ENCODE measurements at places on chromosomes 1 and 21. TPM values are rescaled to one million over a fixed set of nuclear protein-coding genes. Genes with fewer than 3 reads are reported as not detected.

DNA sequence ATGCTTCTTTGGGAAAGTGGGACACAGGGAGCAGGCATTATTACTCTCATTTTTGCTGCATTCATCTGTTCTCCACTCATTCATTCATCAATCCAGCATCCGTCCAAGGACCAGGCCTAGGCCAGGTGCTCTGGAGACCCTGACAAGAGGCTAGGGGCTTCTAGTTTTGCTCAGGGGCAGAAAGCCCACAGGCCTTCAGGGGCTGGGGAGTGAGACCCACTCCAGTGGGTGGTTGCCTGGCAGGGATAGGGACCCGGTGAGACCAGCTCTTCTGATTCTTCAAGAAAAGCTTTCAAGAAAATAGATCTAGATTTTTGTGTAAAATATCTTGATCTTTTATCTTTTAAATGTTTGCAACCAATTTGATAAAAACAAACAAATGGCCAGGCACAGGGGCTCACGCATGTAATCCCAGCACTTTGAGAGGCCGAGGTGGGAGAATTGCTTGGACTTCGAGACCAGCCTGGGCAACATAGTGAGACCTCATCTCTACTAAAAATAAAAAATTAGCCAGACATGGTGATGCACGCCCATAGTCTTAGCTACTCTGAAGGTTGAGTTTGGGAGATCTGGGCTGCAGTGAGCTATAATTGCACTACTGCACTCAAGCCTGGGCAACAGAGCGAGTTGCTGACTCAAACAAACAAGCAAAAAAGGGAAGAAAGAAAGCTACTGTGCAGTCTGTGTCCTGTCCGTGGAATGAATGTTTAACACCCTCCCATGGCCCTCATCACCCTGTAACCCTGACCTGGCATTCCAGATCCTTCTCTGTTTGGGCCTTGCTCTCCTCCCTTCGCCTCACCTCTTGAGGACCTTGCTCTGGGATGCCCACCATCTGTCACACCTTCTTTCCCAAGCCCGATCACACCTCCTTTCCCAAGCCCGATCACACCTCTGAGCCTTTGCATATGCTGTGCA is 17.3 kb upstream of the LRP8 start:
- peak; percentile 28 for DNase-seq

GRCh38 chr1:205588636-205589035 is 43.2 kb downstream of the ELK4 start:
- DNase-seq: no peak

- no peak for DNase-seq
Measured at GRCh38 chr1:211127166-211127565, 6.8 kb downstream of the KCNH1 start.

GRCh38 chr1:198167436-198167934 is 10.7 kb downstream of the NEK7 start:
- no peak for DNase-seq

GRCh38 chr1:245657371-245657770 is 502.6 kb downstream of the KIF26B start:
- DNase-seq: no peak

DNA sequence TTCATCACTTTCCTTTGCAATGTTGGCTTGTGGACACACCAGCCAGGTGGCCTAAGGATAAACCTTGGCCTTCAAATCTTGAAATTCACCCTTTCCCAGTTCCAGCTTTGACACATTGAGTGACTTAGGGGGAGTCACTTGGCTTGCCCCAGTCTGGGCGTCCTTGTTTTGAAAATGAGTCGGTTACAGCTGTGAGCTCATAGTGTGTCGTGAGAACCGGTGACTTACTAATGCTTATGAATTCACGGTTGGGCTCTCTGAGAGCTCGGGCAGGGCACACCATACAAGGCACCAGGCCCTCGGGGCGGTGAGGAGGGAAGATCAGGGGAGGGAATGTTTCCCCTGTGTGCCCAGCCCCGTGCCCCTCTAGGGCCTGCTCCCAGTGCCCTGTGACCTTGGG is 126.9 kb upstream of the TMPRSS2 start:
- DNase-seq: no peak

DNA sequence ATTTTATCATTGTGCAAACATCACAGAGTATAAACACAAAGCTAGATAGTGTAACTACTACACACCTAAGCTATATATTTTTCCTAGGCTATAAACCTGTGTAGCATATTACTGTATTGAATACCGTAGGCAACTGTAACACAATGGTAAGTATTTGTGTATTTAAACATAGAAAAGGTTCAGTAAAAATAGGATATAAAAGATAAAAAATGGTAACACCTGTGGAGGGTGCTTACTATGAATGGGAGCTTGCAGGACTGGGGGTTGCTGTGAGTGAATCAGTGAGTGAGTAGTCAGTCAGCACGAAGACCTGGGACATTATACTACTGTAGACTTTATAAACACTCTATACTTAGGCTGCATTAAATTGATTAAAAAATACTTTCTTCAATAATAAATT is 4.1 kb downstream of the DTL start:
- DNase-seq: no peak

DNA sequence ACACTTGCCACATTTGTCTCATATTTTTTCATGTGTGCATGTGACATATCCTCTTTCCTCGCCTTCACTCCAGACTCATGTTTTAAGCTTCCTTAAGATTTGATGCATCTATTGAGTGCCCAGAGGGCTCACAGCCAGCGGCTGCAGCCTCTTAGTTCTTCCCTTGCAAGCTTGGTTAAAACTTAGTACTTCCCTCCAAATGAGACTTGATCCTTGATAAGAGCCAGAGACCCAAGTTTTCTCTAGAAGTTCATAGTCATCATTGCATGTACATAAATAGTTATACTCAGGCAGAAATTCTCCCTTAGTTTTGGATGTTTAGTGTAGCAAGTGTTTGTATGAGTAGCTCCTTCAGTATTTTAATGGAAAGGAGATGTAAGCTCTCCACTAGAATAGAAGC is 337.6 kb upstream of the B3GALT2 start:
- no peak for DNase-seq

GRCh38 chr1:234603221-234604204 is 6.5 kb downstream of the IRF2BP2 start:
- no peak for DNase-seq

GRCh38 chr21:31352836-31353235 is 8.8 kb upstream of the TIAM1 start:
- no peak for DNase-seq

DNA sequence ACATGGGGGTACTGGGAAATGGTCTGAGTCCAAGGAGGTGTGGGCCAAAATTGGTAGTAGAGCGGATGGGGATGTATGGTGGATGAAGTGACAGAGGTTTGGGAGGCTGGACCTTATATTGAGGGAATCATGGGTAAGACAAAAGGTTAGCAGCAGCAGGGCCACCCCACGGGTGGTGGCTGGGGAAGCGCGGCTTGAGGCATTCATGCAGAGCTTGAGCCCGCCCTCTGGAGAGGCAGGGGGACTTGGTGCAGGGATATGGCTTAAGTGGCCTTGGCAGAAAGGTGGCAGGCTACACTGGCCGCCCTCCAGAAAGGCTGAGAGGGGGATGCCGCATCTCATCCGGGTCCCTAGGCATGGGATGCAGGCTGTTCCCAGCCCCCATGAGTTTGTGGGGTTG is 31.5 kb downstream of the HMGB4 start:
- no peak for DNase-seq

GRCh38 chr1:1306661-1307260 is 969 bp downstream of the ACAP3 start:
- no peak for DNase-seq

DNA sequence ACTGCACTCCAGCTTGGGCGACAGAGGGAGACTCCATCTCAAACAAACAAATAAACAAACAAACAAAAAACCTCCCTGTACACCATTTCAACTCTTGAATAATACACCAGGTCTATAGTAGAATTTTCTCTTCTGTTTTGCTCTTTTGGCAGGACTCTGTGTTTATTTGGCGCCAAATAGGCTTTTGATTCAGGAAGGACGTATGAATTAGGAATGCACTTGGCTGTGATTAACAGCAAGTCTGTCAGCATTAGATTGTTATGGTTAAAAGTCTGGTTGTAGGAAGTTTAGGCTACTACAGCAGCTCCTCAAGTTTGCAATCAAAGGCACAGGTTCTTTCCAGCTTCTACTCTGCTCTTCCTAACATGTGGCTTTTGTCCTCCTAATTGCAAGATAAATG is 113.8 kb upstream of the KCNK1 start:
- DNase-seq: no peak

The PIGR gene
- 588 TPM for total RNA-seq

The TNFRSF8 gene
- not detected for total RNA-seq

The TEKT2 gene
- total RNA-seq: not detected

The SLC16A4 gene
- 13.7 TPM for total RNA-seq

The CDCA8 gene
- 3.1 TPM for total RNA-seq

The KRTAP24-1 gene
- not detected for total RNA-seq

The SPATA46 gene
- total RNA-seq: not detected

Data from Peyer's patch (tissue), 4 donors.